ENCODE measurements at places on chromosomes 6 and 20.

DNA sequence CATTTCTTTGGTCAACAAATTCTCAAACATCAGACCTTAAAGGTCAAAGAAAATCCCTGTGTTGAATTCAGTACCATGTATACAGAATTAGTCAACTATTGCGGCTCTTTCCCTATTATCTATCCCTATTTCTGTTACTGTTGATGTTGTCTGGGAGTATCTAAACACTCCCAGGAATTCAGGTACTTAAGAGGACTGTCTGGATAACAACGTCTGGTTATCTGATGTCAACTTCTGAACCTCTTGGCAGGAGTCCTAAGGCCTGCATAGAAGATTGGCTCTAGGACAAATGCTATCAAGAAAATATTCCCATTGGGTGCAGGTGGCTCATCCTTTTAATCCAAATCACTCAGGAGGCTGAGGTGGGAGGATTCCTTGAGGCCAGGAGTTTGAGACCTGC lies 255.6 kb downstream of the KHDC1L start:
- DNase-seq, result no peak

DNA sequence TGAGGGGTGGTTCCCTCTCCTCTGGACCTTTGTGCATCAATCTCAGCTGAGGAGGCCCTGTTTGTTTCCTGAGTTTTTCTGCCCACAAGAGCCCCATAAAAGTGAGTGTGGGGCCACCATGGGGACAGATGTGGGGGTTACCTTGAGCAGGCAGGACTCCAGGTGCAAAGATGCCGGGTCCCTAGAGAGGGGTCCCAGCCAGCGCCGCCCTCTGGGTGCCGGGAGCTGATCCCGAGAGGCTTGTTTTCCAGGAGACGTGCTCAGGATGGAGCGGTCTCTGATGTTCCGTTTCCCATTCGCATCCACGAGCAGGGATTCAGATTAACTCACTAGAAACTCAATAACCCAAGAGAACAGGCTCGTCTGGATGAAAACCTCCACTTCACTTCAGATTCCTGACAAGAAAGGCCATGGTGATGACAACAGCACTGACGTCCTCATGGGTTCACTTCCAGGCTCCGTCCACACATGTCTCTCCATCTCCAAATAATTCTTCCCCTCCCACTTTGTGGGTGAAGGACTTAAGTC lies 21.9 kb downstream of the MYT1 start:
- DNase-seq, result no peak

DNA sequence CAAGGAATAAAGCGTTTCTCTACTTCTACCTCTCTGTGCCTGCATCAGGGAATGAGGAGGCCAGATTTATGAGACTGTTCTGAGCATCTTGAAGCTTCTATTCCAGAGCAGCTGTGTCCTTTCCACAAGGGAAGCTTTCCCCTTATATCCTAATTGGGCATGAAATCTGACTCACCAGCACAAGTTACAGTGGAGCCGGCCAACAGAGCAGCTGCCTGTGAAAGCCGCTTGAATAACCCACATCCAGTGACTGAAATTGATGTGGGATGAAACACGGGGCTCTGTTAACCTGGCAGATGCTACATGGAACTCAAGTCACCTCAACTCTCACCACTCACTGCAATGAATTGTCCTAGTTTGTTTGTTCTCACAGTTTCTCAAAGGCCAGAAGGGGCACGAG lies 400.3 kb downstream of the TFAP2A start:
- DNase-seq, result no peak

- no peak for DNase-seq
Measured at GRCh38 chr6:26489996-26490964, 9.8 kb upstream of the BTN1A1 start.

DNA sequence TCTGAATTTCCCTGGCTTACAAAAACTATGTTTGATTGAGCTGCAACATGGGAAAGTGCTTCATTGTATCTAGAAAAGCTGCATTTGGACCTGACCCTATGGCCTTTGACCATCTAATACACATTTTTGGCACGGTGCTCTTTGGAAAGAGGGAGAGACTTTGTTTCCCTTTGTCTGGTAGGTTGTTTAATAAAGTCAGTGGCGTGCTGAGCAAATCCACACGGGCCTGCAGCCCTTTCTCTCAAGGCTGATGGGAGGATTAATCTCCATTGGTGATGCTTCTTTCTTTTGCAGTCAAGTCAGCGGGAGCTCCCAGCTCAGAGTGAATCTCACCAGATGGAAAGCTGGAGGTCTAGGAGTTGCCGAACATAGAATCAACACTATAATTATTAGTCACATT lies 314.7 kb upstream of the CNR1 start:
- no peak for DNase-seq

GRCh38 chr6:107479089-107479690 lies 10.7 kb upstream of the SOBP start:
- DNase-seq, result no peak

- no peak for DNase-seq
Measured at GRCh38 chr6:22668307-22668706, 98.9 kb downstream of the HDGFL1 start.

GRCh38 chr6:133131621-133132465 lies 109.3 kb upstream of the EYA4 start:
- DNase-seq, result no peak

GRCh38 chr6:167798453-167798852 lies 28.3 kb upstream of the AFDN start:
- DNase-seq, result no peak

GRCh38 chr20:39462416-39462945 lies 500.3 kb downstream of the DHX35 start:
- DNase-seq, result no peak

DNA sequence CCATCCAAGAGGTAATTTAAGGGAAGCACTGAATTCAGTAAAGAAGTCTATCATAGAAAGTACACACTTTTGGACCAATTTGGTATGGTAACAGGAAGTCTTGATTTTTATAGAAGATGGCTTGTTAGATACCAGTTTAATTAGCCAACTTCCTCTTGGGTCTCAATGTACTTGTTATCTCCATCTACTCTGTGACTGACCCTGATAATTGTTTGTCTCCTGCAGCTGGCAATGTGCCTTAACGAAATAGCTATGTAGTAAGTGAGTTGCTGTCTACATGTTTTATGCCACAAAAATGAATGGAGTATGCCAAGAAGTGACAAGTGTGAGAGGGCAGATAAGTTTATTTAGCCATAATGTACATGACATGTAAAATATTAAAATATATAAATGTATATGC lies 410.5 kb upstream of the MAN1A1 start:
- no peak for DNase-seq

DNA sequence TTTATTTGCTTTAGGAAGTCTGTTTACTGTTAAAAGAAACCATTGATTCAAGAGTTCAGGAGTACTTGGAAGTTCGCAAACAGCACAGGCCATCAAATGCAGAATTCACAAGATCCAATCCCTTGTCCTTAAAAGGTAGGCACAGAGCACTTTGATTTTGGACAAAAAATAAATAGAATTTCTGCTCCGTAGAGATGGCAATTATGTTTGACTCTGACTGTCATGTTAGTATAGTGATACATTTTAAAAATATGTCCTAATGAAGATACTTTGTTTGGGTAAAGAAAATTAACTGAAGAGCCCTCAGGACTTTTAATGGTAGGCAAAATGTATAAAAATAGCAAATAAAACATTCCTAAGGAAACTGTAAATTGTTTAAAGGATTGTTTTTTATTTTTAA lies 113.1 kb downstream of the JAG1 start:
- DNase-seq, result no peak

GRCh38 chr6:25239059-25239458 lies 40.1 kb upstream of the CARMIL1 start:
- no peak for DNase-seq

DNA sequence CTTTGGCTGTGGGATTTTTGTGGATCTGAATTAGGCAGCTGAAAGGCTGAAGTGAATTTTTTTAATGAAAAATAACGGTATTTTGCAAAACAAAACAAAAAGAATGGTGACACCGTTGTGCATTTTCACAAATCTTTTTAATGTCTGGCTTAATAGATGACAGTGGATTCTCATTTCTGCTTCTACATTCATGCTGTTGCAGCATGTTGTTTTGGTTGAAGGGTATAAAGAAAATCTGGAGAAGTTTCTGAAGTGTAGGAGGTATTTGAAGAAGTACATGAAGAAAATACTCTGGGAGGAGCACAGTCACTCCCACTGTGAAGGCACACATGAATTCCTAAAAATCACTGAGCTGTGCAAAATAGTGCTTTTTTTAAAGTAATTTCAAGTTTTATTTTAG lies 3.1 kb upstream of the MAP3K5 start:
- no peak for DNase-seq

- DNase-seq, result no peak
Measured at GRCh38 chr6:55141611-55142010, 32.7 kb upstream of the HCRTR2 start.

GRCh38 chr6:143222310-143222709 lies 161.6 kb downstream of the AIG1 start:
- DNase-seq, result no peak

- DNase-seq, result no peak
Measured at GRCh38 chr20:47031004-47031403, 136.4 kb downstream of the EYA2 start.

DNA sequence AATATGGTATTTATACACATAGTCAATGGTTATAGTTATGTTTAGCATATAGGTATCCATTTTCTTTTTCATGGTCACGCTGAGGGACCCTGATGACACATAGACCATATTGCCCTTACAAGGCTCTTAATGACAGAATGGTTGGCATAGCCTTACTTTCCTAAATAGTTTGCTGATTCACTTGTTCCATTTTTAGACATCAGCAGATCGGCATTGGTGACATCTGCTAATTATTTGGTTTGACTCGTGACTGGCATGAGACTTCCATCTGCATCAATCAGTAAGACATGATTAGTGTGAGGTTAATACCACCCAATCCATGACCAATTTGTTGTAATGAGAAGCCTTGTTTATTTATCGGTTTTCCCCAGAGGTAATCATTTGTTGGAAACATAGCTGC lies 309.7 kb downstream of the ALDH8A1 start:
- DNase-seq, result no peak

DNA sequence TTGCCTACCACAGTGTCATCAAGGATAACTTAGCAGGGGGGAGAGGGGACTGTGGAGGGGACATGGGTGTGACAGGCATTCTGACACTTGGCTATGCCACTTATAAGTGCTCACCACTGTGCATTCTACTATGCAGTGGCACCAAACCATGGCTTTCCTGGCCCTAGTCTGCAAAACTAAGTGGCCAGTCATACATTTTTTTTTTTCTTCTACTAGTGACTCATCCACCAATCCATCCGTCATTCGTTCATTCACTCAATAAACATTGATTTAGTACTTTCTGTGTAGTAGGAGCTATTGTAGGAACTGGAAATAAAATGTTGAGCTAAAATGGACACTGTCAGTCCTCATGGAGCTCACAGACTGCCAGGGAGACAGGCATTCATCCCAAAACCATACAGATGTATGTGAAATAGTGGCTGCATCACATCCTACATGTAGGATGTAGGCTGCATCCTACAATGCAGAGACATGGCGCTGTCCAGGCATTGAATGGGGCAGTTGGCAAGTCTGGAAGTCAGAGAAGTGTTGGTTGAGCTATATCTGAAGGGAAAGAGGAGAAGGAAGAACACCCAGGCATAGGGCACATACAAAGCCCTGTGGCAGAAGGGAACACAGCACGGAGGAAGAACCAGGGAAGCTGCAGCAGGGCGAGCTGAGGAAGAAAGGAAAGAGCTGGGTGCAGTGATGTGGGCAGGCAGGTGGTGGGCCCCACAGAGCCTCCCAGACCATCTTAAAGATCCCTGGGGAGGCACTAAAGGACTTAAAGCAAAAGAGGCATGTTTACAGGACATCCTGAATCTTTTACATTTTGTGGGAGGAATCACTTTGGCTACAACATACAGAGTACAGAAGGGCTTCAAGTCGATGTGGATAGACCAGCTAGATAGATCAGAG lies 224.4 kb downstream of the UST start:
- no peak for DNase-seq

DNA sequence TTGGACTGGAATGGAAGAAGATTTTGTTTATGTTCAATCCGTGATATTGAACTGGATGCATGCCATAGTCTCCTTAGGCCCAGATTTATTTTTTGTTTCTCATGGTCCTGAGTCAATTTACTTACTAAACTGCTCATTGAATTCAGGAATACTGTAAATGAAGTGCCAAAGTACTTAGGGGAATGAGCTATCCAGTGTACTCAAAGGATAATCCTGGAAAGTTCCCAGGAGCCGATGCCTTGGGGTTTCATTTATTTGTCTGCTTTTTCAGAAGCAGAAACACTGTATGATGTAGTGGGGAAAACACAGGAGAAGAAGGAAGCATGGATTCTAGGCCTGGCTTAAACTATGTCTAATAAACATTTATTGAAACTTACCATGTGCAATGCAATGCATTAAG lies 56.1 kb upstream of the THEMIS start:
- DNase-seq, result no peak

DNA sequence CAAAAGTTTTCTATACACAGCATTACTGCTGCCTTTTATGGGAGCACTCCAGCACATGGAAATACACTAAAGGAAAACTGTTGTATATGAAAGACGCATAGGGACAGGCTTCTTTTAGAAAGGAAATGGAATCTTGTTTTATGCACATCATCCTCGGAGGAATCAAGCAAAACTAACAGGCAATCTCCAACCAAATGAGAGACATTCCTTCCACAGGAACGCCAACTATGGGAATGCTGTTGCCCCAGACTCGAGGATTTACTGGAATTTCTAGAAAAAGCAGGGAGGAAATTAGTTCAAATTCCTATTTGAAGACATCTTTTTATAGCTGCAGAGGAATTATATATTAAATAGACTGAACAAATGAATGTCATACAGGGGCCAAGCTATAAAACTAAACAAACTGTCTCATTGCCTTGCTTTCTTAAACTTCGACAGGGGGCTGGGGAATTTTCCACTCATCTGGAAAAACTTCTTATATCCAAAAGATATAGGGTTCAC lies 52.2 kb downstream of the LYRM4 start:
- DNase-seq, result no peak

DNA sequence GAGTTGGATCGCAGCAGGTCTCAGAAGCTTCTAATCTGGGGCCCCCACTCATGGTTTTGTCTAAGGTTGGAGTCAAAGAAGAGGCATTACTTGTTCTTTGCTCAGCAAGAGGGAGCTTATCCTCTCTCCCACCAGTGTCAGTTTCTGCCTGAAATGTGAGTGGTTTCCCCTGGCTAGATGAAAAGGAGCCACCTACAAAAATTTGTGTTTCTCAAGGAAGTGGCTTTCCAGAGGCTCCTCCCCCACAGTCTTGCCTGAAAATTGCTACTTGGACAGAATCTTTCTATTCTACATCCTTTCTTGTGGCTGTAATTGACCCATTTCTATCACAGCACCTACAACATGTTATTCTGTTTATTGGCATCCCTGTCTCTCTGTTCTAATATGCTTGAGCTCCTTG lies 37.9 kb downstream of the SCML4 start:
- no peak for DNase-seq

DNA sequence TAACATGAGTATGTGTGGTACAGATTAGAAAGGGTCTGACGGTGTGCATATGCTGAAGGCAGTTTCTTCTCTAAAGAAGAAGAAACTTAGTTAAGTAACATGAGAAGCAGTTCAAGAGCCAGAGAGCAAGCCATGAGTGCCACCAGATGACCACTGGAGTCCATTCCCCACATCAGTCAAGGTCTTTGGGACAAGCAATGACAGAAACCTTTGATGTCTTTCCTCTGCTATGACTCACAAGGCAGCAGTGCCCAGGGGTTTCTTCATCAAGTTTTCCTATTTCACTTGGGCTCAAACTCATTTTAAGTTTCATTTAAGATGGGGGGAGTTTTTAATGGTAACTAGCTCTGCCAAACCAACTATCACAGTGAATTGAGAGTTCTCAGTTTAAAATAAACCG lies 303.8 kb upstream of the TBX18 start:
- DNase-seq, result no peak

- DNase-seq, result no peak
Measured at GRCh38 chr6:25025248-25025918, 89.6 kb upstream of the RIPOR2 start.

GRCh38 chr20:21836346-21836745 lies 130.9 kb downstream of the PAX1 start:
- DNase-seq, result no peak
